Stimulated activated CD4-positive, alpha-beta T cell treated with anti-CD3 and anti-CD28 coated beads, Interleukin-4, amount 100 ng/mL, for 4 hours (primary cell): ENCODE measurements at places on chromosomes 11 and 22.

DNA sequence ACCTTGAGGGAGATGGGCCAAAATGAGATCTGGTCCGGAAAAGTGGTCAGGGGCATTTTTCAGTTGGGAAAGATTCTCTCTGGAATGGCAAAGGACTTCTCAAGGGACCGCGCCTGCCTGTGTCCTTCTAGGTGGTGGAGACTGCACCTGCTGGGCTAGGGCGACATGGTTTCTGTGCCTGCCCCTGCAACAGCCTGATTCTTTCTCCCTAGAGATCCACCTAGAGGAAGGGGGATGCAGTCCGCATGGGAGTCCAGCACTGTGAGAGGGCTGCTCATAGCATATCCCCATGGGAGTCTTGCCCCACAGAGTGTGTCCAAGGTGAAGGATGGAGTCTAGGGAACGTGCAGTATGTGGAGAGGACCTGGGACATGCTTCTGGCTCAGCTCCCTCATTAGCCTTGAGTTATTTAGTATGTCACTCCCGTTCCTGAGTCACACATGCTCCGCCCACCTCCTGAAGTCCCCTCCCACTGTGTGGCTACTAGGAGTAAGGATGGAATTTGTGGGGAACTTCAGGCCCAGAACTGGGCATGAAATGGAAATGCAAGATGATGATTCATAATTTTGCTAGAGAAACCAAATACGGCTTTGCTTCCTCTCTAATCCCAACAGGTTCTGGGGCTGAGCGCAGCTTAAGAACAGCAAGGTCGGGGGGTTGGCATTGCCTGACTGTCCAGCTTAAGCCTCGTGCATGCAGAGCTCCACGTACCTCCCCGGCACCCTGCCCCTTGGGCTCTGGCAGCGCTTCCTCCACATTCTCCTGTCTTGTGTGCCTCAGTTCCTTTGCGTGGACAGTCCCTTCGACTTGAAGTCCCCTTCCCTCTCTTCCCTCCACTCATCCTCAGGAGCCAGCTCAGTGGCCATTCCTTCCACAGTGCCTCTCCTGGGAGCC, 35.0 kb downstream of the GRIK4 start:
- no peak for DNase-seq

DNA sequence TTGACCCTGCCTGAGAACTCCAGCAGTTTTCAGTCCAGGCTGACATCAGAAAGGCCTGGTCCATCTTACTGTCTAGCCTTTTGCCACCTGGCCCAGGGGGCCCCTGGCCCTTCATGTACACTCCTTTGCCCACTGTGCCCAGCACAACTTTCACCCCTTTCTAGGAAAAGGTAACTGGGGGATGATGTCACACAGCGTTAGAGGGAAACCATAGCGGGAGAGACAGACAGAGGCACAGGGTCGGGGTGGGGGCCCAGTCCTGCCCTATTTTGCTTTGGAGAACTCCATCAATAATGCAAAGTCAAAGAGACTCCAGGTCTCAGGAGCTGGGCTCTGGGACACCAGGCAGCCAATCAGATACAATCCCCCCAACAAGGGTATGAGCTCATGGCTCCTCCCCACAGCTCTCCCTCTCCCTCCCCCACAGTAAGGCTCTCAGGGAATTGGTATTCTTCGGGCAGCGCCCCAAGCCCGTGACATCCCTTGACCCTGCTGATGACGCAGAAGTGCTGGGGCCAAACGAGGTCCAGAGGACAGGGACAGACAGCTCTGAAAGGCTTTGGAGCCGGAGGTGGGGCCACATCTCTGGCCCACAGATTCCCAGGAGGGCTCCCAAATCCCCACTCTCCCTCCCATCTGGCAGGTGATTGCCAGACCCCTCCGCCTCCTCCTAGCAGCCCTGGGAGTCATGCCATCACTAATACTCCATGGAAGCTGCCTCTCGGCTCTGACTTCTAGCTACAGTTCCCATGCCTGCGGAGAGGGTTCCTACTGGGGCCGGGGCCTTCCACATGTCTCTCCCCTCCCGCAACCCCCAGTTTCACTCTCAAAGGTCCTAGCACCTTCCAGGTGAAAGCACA, 5.9 kb downstream of the USP2 start:
- DNase-seq: no peak

DNA sequence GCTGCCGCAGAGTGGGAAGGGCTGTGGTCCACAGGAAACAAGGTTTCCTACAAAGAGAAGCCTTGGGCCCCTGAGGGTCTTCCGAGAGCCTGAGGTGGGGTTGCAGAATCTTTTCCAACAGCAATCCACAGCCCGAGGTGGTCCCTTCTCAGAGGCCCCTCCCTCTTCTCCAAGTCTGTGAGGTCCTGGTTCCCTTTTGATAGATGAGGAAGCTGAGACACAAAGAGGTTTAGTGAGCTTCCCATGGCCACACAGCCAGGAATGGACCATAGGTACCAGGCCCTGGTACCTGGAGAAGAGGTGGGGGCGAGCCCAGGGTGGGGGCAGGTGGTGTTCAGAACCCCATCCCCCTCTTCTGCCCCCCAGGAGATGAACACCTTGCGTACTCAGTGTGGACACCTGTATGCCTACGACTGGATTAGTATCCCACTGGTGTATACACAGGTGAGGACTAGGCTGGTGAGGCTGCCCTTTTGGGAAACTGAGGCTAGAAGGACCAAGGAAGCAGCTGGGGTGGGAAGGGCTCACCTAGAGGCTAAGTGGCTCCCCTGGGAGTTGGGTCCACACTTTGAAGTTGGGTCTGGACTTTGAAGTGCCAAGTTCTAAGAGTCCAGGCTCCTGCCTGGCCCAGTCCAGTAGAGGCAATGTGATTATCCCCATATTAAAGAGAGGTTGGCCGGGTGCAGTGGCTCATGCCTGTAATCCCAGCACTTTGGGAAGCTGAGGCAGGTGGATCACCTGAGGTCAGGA, 7.0 kb downstream of the BEST1 start:
- DNase-seq: no peak

DNA sequence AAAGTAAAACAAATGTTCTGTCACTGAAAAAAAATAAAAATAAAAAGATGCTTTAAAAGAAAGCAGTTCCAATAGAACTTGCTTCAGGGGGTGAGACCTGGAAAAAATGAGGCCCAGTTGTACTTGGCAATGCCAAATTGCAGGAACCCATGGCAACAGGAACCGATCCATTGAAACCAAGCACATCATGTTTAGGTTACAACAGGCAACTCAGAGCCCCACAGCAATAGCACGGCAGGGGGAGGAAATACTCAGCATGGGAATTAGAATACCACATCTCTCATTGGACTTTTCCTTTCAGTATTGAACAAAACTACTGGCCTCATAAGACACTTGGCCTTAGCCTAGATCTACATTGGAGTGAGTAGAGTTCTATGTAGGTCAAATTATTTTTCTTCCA, 84.3 kb downstream of the MSANTD4 start:
- DNase-seq: no peak

GRCh38 chr11:73734993-73735392, 25.9 kb downstream of the RAB6A start:
- DNase-seq: no peak

DNA sequence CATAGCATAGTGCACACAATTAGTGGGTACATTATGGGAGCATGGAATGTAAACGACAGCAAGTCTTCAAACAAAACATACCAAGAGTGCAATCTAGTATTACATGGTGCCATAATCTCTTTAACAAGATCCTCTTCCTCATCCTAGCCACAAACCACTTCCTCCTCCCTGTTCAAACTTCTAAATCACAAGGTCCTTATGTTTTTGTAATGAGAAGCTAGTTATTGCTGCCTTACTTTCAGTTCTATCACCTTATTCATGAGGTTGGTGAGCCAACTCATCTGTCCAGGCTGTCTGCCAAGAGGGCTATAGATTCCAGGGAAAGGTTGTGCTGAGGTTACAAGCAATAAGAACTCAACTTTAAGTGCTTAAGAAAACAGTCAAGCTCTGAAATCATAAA, 195.4 kb upstream of the ARHGAP20 start:
- no peak for DNase-seq

DNA sequence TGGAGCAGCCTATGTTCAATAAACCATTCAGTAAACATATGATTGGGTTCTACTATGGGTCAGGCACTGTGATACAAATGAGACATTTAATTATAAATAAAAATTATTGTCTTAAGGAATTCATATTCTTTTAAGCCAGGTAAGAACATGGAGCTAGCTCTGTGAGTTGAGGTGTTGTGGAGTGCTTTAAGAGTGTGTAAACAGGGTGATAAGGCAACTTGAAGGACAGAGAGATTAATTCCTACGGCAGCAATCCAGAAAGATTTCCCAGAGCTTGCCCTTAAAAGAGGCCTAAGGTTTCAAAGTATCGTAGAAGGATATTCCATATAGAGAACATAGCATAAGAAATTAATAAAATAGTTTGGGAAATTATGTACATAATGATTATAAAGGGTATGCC, 126.4 kb upstream of the FAT3 start:
- DNase-seq: no peak

DNA sequence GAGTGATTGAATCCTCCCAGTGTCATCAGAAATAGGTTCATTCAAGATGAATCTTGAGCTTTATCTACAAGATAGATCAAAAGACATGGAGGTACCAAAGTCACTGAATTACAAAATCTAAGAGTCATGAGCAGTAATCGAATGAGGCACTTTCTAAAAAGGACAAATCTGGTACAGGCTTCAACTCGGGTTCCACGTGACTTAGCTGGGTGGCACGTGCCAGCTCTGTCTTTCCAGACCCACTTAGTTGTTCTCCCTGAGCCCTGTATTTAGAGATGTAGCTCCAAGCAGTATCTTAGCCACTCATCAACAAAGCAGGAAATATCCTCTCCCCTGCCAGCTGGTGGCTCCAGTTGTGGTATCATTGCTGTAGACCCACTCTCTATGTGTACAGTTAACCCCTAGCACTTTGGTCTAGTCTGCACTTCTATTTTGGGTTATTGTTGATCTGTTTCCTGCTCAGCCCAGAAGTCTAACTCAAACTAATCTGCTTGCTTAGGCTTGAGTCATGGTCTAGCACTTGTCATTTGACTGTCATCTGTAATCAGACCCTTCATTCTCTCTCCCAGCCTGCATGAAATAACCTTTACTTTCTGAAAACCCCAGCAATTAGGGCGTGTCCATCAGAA, 528.7 kb downstream of the ETS1 start:
- no peak for DNase-seq

GRCh38 chr22:35868938-35869337, 151.3 kb downstream of the APOL5 start:
- DNase-seq: no peak

- DNase-seq: no peak
These were observed 18.1 kb downstream of the TSKU start for GRCh38 chr11:76801225-76801624.

DNA sequence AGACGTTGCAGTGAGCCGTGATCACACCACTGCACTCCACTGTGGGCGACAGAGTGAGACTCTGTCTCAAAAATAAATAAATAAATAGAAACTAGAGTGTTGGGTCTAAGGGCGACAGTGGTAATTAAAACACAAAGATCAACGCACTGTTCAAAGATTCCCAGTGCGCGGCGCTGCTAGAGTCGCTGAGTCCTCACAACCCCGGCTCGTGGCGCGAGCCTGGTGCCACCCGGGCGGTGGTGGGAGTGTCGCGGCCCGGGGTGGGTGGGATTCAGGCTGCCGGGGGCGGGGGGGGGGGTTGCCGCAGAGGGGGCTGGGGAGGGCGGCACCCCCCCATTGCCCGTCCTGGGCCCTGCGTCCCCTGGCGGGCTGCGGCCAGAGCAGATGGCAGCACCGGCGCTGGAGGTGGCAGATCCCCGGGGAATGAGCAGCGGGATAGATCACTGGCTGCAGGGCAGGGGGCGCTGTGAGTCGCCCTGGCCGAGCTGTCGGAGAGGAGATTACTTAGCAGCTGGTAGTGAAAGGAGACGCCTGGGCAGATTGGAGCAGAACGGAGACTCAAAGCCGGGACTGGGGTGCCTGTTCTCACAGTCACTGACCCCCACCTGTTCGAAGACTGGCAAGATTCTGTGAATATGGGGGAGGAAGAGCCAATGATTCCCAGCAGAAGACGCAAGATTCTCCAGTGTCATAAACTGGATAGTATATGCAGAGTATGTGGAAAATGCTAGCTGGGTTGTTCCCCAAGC, 30.2 kb upstream of the APOBEC3A start:
- peak; percentile 42 for DNase-seq

DNA sequence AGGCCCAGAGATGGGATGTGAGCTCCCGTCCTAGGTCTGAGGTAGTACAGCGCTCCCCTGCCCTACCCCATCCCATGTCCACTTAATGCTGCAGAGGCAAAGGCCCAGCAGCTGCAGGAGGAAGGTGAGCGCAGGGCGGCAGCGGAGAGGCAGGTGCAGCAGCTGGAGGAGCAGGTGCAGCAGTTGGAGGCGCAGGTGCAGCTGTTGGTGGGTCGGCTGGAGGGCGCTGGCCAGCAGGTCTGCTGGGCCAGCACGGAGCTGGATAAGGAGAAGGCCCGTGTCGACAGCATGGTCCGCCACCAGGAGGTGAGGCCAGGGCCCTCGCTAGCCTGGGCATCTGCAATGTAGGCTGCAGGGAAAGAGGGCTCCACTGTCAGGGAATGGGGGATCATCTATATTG, 15.2 kb downstream of the CCDC157 start:
- no peak for DNase-seq

DNA sequence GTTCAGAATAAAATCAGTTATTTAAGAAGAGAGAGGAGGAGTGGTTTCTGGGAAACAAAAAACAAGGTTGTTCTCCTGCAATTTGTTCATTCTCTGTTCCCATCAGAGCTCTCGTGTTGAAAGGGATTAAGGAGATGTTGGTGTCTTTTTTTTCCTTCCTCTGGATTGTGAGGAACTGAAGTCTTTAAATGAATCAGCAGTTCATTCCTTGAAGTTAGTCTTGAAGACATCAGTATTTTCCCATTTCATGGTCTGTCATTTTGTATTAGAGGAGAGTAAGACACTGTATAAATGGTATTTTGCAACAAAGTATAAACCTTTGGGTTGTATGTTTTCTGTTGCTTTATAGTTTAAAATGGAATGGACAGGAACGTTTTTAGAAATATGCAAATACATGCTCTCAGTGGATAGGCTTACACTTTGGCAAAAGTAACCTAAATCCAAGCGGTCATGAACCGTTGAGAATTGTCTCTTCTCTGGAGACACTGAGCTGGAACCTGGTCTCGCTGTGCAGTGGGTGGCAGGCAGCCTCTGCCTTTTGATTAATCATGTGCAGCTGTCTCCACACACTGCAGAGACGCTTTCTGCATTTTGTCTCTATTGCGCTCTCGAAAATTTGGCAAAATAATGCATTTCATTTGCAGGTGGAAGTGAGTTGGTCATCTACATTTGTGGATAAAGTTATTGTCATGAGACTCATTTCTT, 33.0 kb downstream of the SAMM50 start:
- DNase-seq: no peak
